A673 (cell line): ENCODE measurements at places on chromosomes 5 and 9. TPM values are rescaled to one million over a fixed set of nuclear protein-coding genes. Genes with fewer than 3 reads are reported as not detected.

KIF2A gene
- total RNA-seq: 92.4 and 99.0 TPM in 2 replicates

RPL12 gene
- 1,114 and 1,120 TPM in 2 replicates for total RNA-seq

CDC14B gene
- 3.8 and 5.2 TPM in 2 replicates for total RNA-seq

DCTN4 gene
- 62.3 and 67.6 TPM in 2 replicates for total RNA-seq

PTGES2 gene
- 120 and 122 TPM in 2 replicates for total RNA-seq

RRAGA gene
- 33.0 and 34.9 TPM in 2 replicates for total RNA-seq

MOB3B gene
- 0.19 and 0.31 TPM in 2 replicates for total RNA-seq

IFNA21 gene
- not detected in 2 replicates for total RNA-seq

IRX4 gene
- not detected in 2 replicates for total RNA-seq

OTULINL gene
- total RNA-seq: 0.13 and 0.59 TPM in 2 replicates

PHF24 gene
- total RNA-seq: 0.11 and 0.13 TPM in 2 replicates

SLC25A48 gene
- not detected in 2 replicates for total RNA-seq

SOX30 gene
- total RNA-seq: not detected in 2 replicates

CLIC3 gene
- not detected in 2 replicates for total RNA-seq

PDLIM4 gene
- 6.0 and 8.9 TPM in 2 replicates for total RNA-seq

FRMD3 gene
- total RNA-seq: 0.98 and 1.0 TPM in 2 replicates

C8G gene
- 0.74 and 0.75 TPM in 2 replicates for total RNA-seq

BTNL3 gene
- not detected in 2 replicates for total RNA-seq

PPIC gene
- total RNA-seq: not detected in 2 replicates

FAM221B gene
- total RNA-seq: not detected in 2 replicates

TARS1 gene
- 324 and 333 TPM in 2 replicates for total RNA-seq
